Dermis microvascular lymphatic vessel endothelial cell (primary cell): ENCODE measurements at places on chromosomes 7 and 10.

DNA sequence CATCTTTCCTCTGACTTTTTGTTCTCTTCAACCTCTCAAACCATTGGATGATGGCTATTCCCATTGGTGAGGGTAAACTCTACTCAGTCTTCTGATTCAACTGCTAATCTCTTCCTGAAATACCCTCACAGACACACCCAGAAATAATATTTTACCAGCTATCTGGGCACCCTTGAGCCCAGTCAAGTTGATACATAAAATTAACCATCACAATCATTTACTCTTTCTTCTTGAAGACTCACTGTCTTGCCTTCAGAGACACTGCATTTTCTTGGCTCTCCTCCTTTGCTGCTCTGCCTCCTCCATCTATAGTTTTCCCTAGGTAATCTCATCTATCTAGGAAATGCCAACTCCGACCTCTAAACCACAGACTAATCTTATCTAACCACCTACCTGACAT lies 12.6 kb upstream of the PRRT4 start:
- no peak for DNase-seq

GRCh38 chr7:82017334-82017943 lies 247.6 kb upstream of the HGF start:
- DNase-seq, result peak; percentile 38

DNA sequence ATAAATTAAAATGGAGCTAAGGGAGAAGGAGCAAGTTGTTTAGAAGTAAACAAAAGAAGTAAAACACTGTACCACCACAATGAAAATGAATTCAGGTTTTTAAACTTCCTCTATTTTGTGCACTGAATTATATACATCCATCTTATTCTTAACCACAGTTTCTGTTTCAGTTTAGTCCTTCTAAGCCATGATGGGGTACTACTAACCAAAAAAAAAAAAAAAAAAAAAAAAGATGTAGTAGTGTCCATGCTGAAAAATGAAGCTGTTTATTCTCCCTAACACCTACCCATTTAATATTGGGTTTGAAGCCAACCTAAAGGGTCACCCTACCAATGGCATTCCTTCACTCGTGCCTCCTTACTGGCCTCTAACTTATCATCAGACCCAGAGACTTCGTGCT lies 3.4 kb upstream of the BMPR1A start:
- no peak for DNase-seq

DNA sequence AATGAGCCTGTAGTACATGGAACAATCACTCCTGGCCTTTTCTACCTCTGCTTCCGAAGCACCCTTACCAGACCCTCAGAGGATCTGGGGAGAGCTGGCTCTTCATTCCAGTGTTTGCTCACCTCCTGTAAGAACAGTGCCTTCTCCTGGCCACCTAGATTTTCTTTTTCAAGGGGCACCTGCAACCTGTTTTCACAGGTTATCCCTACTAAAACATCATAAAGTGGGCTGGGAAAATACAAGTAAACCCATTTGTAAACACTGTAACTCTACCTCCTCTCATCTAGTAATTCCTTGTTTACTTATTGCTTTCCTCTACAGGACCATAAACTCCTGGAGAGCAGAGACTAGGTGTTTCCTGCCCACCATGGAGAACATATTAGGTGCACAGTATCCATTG lies 1.1 kb downstream of the PIK3AP1 start:
- no peak for DNase-seq

DNA sequence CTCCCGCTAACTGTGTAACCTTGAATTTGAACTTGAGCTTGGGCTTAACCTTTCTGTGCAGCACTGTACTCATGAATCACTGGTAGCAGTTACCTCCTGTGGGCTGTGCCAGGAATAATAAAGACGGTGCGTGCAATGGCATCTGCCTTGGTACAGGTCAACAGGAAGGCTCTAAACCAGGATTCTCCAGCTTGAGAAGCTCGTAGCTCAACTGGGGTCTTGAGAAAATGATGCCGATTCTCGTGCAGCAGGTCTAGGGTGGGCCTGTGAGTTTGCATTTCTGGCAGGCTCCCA lies 112.5 kb upstream of the ANLN start:
- DNase-seq, result no peak

- DNase-seq, result no peak
These were observed 16.0 kb downstream of the FZD1 start for GRCh38 chr7:91280185-91280584.

DNA sequence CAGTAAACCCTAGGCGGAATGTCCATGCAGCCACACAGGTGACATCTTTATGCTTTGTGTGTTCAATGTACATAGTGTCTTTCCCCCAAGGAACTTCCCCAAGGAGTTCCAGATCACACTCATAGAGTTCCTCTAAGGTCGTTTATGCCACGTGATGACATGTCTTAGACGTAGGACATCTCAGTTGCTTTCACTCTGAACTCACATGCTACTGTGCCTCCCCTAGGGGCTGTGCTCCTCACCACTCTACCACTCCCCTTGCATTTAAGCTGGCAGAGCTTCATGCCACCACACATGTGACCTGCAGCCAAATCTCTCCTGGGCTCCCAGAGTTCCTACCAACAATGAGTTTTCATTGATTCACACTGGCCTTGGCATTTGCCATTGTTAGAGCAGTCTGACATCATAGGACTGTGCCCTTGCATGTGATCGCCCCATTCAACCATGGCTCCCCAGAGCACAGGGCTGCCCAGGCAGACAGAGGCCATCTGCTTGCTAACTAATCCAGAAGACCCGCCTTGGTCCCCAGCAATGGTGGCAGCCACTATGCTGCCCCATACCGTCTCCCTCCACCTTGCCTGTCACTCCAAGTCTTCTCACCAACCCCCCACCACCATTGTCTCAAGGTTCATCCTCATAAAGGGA lies 95.3 kb upstream of the MACROH2A2 start:
- DNase-seq, result no peak

GRCh38 chr10:85741626-85742300 lies 624.8 kb downstream of the GRID1 start:
- no peak for DNase-seq

GRCh38 chr7:28705350-28705749 lies 252.8 kb downstream of the TRIL start:
- no peak for DNase-seq

- DNase-seq, result no peak
These were observed 67.7 kb upstream of the JCAD start for GRCh38 chr10:30127120-30127541.

- no peak for DNase-seq
These were observed 18.8 kb upstream of the SH2D4B start for GRCh38 chr10:80518807-80519360.

- DNase-seq, result no peak
These were observed 1.7 kb downstream of the NYAP1 start for GRCh38 chr7:100485471-100485876.

DNA sequence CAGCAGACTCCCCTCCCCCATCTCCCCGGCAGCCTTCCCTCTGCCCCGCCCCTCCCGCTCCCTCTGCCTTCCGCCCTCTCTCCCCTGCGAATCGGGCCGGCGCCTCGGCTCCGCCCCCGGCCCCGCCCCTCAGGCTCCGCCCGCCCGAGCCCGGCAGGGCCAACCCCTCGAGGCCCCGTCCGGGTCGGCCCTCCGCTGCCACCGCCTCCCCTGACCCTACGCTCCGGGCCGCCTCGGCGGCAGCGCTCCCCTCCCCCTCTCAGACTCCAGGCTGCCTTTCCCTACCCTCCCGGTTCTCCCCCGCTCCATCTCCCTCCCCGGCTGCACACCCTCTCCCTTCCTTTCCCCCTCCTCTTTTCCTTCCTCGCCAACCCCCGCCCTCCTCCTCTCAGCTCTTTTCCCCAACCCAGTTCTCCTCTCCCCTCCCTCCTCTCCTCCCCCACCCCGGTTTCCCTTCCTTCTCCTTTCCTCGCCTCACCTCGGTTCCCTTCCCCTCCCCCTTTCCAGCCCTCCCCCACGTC lies 1.6 kb downstream of the ZNF467 start:
- peak; percentile 84 for DNase-seq

GRCh38 chr7:39927018-39927417 lies 23.0 kb upstream of the CDK13 start:
- DNase-seq, result no peak

DNA sequence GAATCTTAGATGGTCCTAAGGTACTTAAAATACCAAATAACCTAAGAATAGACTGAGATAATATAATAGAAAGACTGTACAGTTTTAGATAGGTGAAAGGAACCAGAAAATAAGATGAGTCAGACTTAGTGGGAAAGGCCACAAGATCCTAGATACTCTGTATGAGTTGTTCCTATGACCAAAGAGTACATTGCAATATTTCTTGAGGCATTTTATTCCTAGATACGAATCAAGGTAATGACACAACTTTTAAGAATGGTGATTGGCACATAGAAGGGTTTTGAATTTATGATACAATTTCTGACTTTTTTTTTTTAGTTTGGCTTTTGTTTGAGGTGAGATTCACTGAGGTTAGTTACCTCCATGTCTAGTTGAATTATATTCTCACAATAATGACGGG lies 30.2 kb downstream of the MGAM start:
- DNase-seq, result no peak

GRCh38 chr10:101818872-101819633 lies 809 bp upstream of the OGA start:
- peak; percentile 20 for DNase-seq

- DNase-seq, result no peak
These were observed 219.5 kb upstream of the POT1 start for GRCh38 chr7:125149151-125149550.

DNA sequence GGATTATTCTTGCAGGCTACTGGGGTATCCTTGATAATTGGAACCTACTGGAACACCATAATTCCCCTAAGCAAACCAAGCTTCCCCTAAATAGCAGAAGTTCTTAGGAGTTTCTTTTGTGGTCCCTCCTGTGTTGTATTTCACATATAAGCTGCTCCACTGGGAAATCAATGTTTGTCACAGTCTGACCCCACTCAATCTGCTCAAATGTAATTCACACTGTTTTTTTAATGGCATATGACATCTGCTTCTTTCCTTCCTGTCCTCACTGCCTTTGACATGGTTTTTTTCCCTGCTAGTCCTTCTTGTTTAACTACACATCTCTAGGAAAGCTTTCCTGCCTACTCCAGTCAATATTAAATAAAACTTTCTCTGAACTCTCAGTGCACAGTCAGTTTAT lies 1.8 kb upstream of the PTPRZ1 start:
- no peak for DNase-seq

- no peak for DNase-seq
These were observed 1.9 kb downstream of the BUB3 start for GRCh38 chr10:123156078-123156477.

DNA sequence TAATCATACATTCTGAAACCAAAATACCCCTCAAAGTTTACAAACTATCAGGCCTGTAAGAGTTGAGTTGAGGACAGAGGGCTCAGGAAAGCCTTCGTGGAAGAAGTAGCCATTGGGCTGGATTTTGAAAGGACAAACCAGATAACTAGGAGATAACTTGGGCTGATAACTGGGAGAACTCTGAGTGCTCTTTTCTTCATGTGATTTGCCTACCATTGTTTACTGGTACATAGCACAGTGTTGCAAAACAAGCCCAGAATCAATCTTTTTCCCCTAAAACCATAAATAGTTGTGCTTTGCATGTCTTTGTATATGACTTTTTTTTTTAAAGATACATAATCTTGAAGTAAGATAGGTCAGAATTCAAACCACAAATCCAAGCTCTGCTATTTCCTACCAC lies 106.7 kb upstream of the ITGB1 start:
- DNase-seq, result no peak

- peak; percentile 73 for DNase-seq
These were observed 33.2 kb downstream of the DOCK4 start for GRCh38 chr7:112172870-112173567.

GRCh38 chr7:86643561-86644281 lies at the start of gene GRM3:
TSS of gene GRM3 (plus strand) at chr7:86643909. CDS start at chr7:86765146, 121,237 bp downstream.
- DNase-seq, result no peak

- no peak for DNase-seq
These were observed 50.1 kb downstream of the SYPL1 start for GRCh38 chr7:106062006-106062405.

DNA sequence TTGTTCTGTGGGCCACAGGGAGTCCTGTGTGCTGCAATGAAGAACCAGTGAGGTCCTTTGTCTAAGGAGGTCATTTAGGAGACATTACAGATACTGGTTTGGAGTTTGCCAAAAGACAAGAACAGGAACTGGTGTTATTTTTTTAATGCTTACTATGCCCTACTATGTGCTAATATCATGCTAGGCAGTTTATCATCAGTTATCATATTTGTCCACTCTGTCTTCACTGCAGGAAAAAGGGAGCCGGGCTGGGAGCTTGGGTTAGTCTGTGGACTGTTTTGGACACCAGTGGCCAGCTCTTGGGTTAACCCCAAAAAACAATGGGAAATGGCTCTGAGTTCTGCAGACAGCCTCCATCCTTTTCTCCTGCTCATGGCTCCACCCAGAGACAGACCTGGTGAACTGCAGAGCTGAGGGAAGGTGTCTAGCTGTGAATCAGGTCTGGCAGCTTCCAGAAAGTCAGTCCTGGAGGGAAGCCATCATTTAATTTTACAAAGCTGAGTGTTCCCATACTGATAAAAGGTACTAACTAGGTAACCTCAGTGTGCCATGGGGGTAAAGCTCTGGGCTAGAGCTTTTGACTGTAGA lies 101.2 kb upstream of the ZNF746 start:
- no peak for DNase-seq

DNA sequence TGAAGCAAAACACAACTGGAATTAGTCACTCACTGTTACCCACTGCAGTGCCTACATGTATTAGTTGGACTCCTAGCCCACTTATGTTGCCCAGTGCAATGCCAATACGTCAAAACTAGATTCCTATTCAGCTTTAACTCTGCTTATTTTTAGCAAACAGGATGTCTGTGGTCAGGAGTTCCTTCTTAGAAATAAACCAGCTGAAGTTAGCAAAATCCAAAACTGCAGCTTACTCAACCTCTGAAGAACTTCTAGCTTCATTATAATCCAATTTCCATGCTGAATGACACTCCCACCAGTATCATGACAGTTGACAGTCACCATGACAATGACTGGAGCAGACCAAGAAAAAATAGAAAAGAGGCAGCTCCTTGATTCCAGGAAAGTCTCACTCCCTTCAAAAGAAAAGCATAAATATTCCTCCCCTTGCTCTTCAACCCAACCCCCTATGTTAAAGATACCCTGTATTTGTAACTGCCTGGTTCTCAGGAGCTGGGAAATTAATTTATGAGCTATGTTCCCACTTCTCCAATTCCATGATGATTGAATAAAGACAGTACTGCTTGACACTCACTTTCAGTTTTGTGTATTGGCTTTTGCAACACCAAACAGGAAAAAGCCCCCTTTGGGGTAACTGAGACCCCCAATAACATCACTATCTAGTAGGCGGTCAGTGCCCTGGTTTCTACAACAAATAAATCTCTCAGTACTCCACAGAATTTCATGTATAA lies 327.4 kb downstream of the SORCS1 start:
- no peak for DNase-seq

DNA sequence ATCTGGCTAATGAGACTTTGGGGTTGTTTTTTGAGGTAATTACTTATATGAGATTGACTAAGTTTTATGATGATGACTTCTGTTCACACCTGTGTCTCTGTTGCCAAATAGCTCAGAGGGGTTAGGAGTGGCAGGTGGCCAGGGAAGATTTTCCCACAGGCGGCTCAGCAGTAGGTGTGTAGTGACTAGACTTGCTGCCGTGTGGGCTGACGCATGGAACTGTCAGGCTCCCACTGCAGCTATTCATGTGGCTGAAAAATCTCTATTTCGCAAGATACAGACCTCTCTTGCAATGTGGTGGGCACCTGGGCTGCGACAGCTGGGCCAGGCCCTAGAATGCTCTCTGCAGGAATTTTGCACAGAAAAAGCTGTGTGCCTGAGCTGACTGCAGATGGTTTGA lies 1.4 kb downstream of the CPA4 start:
- no peak for DNase-seq
